ENCODE measurements at places on chromosomes 6 and 20.

- DNase-seq: no peak
These were observed 5.9 kb downstream of the CCND3 start for GRCh38 chr6:41935685-41936072.

- peak; percentile 74 for DNase-seq
These were observed 70.1 kb downstream of the NRN1 start for GRCh38 chr6:5936631-5937030.

DNA sequence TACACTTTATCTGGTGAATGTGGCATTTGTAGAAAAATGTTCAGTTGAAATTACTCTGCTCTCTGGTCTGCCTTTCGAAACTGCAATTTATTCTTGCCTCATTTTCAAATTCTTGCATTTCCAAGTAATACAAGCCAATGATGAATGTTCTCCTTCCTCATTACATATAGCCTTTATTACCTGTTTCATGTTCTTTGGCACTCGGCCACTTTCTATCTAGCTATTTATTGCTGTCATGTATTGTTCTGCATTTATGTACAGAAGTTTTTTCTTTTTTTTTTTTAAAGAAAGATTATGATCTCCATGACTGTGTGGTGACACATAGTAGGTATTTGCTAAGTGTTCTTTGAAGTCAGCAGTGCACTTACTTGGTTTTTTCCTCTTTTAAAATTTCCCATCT lies 261.4 kb downstream of the ZFAND3 start:
- DNase-seq: peak; percentile 27

DNA sequence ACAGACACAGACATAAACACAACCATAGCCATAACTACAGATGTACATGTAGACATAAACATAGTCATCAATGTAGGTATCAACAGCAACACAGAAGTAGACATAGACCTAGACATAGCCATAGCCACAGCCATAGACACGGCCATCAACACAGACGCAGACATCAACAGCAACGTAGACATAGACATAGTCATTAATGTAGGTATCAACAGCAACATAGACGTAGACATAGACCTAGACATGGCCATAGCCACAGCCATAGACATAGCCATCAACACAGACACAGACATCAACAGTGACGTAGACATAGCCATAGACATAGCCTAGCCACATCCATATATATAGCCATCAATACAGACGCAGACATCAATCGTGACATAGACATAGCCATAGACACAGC lies 258.3 kb upstream of the FOXQ1 start:
- DNase-seq: no peak

- peak; percentile 4 for DNase-seq
These were observed 112.6 kb upstream of the RALGAPA2 start for GRCh38 chr20:20824924-20825584.

DNA sequence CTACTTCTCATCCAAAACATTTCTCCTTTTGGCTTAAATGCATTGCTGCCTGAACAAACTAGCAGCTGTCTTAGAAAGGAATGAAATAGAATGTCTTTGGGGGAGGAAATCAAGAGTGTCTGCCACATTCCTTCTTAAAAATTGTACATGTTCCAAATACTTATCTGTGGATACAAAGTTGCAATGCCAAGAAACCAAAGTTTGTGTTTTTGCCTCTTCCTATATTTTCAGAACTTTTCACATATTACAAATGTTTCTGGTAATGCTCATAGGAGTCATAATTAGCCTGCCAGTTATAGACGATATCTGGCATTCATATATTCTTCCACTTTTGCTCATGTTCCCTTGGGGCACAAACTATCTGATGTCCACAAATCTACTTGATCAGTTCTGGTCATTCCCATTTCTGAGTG lies 165.5 kb upstream of the BMP5 start:
- peak; percentile 86 for DNase-seq

DNA sequence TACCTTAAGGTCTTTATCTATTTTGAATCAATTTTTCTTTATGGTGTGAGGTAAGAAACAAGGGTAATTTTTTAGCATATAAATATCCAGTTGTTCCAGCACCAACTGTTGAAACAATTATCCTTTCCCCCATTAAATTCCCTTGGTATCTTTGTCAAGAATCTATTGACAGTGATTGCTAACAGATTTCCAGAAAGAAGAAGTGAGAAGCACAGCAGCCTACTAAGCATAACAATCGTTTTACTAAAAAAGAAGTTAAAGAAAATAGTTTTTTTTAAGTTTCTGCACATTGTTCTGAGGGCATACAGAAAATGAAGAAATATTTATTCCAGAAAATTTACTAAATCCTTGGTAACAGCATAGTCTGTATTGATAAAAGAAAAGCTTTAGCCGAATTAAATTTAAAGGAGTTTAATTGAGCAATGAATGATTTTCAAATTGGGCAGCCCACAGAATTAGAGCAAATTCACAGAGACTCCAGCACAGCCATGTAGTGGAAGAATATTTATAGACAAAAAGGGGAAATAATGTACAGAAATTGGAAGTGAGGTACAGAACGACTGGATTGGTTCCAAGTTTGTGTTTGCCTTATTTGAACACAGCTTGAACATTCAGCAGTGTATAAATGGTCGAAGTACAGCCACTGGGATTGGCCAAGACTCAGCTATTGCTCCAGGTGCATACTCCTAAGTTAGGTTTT lies 97.9 kb upstream of the UST start:
- no peak for DNase-seq

- peak; percentile 84 for DNase-seq
These were observed 128.5 kb upstream of the CDYL start for GRCh38 chr6:4647414-4648365.

GRCh38 chr6:123888771-123889513 lies 85.3 kb downstream of the NKAIN2 start:
- DNase-seq: no peak

DNA sequence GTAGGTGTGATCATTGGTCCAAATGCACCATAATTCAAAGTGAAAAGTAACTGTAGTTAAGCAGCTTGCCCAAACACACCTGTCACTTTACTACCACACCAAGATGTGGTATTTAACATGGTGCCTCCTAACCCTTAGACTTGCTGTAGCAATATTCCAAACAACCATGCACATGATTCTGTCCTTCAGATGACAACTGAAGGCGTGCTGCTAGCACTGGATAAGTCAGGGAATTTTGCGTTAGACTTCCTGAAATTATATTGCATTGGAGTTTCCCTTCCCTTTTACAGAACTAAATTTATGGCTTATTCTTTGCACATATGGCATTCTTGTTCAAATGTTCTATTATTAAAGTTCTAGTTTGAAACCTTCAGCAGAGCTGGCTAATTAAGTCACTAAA lies 106.2 kb downstream of the ARHGAP18 start:
- no peak for DNase-seq

- DNase-seq: no peak
These were observed 32.0 kb downstream of the ZC2HC1B start for GRCh38 chr6:143896126-143896860.

DNA sequence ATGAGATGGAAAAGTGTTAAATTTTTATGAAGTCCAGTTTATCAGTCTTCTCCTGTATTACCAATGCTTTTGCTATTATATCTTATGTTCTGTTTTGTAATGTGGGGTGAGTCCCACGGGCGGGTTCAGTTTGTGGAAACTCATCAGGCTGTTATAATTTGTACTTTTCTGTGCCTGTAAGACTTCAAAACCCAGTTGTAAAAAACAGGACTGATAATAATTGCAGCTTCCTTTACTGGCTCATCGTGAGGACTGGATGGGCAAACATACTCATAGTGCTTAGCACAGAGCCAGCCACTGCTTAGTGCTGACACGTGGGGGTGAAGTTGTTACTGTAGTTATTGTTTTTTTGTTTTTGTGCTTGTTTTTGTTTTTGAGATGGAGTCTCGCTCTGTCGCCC lies 45.6 kb downstream of the TGM2 start:
- no peak for DNase-seq

DNA sequence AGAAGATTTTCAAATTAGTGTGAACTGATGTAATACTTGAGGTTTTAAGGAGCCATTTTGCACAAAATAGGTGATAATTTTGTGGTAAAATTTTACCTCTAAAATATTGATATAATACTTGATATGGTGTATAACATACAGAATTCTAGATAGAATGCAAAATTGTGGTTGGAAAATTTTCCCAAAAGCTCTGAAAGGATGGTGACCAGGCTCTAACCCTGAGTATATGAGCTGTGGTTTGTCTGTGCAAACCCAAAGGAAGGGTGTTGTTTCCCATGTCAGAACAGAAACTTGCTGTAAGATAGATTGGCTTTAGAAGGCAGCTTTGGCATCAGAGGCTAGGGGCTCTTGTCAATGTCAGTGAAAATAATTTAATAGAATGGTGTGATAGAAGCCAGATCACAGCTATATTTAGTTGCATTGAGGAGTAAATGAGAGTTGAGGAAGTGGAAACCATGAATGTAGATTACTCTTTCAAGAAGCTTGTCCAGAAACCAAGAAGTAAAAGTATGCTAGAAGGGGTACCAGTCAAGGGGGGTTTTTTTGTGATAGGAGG lies 257.7 kb downstream of the FARS2 start:
- no peak for DNase-seq

DNA sequence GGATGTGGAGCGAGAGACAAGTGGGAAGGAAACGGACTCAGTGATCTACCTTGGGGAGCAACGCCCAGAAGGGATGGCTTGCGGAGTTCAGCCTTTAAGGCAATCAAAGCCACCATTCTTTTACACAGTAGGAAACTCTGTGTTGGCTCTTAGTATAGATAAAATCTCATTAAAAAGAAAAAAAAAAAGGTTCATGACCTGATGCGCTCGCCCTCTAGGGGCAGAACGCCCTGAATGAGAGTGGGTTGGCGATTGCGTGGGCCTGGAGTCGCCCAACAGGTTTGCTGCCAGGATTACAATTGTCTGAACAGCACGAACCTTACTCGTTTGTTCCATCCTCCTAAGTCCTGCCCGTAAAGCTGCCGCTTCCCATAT lies 1.2 kb downstream of the TPD52L1 start:
- no peak for DNase-seq
